ENCODE measurements at places on chromosomes 5 and 9. TPM values are rescaled to one million over a fixed set of nuclear protein-coding genes. Genes with fewer than 3 reads are reported as not detected.

SLIT3 gene
- 13.2 TPM for total RNA-seq

C5orf58 gene
- not detected for total RNA-seq

ZNF608 gene
- 0.33 TPM for total RNA-seq

ERMP1 gene
- 20.4 TPM for total RNA-seq

All from A549 treated with CpdA at 1 μM for 4 hours (cell line).